ENCODE measurements at places on chromosomes 11 and 22. TPM values are rescaled to one million over a fixed set of nuclear protein-coding genes. Genes with fewer than 3 reads are reported as not detected.

DNA sequence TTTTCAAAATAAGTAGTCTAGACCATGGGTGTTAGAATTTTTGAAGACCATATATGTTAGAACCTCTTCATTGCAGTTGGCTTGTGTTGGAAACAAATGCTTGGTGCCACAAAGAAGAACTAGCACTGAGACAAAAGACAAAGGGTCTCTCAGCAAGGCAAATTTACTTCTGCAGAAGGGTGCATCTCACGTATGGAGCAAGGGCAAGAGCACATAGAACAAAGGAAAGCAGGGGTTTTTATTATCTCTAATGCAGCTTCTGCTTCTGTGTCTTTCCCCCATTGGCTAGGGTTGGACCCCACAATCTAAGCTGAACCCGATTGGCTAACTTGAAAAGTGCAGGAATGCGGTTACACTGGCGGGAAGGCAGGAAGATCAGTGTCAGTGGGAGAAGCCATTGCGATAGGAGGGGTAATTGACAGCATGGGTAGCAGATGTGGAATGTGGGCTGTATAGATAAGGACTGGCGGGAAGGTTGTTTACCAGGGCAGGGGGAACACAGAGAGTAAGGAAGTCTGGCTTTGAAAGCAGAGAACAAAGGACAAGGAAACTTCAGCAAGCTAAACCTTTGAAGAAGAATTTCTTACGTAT, 9.2 kb upstream of the RBMXL2 start:
- no peak for DNase-seq

GRCh38 chr22:29617922-29618629, 14.6 kb downstream of the NF2 start:
- no peak for DNase-seq

MCAM gene
- 528 TPM for total RNA-seq

RAB38 gene
- 0.97 TPM for total RNA-seq

PRAME gene
- not detected for total RNA-seq

GRCh38 chr11:35897019-35897418, 46.8 kb upstream of the LDLRAD3 start:
- DNase-seq: no peak

GRCh38 chr22:26395926-26396325, 33.1 kb upstream of the ASPHD2 start:
- no peak for DNase-seq

- DNase-seq: no peak
Observed at GRCh38 chr22:35510481-35510934, 30.1 kb upstream of the RASD2 start.

SCUBE2 gene
- total RNA-seq: 2.5 TPM

- no peak for DNase-seq
Observed at GRCh38 chr11:12301379-12301778, 76.0 kb upstream of the PARVA start.

DNA sequence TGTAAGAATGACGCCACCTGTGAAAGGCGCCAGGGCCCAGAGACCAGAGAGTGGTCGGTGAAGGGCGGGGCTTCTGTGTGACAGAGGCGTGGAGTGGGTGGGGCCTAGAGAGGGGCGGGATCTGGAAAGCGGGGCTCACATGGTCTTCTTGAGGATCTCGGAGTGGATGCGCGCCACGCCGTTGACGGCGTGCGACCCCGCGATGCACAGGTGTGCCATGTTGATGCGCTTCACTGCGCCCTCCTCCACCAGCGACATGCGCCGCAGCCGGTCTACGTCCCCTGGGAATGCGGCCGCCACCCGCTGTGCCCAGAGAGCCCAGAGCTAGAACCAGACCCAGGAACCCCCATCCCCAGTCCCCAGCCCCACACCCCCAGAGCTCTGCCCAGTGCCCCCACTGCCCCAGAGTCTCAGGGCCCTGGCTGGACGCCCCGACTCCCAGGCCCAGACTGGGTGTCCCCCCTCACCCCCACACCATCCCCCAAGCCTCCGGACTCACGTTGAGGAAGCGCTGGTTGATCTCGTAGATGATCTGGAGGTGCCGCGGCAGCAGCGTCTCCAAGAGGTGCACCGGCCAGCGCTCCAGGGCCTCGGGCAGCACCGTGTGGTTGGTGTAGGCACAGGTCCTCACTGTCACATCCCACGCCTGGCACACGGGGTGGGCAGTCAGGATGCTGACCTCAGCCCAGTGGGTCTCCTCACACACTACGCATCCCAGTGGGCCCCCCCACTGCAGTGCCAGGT, 6.2 kb downstream of the PYGM start:
- DNase-seq: peak; percentile 79

DNA sequence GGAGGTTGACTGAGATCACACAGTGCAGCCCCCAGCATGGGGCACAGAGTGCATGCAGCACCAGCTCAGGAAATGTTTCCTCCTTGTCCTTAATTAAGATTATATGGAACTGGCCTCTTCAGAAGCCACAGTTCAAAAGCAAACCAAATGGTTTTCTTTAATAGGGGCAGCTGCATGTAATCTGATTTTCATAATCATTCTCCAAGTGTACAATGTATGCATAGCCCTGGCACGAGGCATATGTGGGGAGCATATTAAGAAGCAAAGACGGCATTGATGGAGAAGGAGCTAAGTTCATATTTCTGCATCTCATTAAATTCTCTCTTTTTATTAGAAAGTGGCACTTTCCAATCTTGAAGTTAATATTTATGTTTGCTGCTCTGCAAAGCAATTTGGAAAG, 9.9 kb upstream of the PARVB start:
- no peak for DNase-seq

NAV2 gene
- total RNA-seq: 108 TPM

DNA sequence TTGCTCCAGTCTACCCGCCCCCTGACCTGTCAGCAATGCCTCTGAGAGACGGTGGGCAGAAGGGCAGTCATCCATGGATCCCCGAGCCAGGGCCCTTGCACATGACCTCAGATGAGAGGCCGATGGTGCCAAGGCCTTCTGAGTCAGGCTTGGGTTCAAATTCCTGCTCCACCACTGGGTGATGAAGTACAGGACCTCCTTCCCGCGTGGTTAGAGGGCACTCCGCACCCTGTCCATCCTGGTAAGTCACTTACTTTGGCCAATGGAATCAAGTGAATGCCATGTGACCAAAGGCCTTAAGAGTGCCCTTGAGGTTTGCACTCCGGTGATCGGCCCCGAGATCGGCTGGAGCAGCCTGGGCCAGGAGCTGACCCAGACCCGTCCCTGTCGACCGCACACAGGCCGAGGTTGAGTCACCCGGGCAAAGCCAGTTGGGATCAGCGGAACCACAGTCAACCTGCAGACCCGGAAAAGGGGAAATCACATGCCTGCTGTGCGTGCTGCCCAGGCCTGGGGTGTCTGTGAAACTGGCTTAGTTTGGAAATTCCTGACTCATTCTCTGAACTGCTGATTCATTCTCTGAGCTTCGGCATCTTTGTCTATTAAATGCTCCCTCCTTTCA, 48.9 kb downstream of the RTL6 start:
- DNase-seq: peak; percentile 80

GRCh38 chr22:33842421-33843094, 77.7 kb downstream of the LARGE1 start:
- DNase-seq: no peak

GRCh38 chr22:20585639-20586402, 78.4 kb downstream of the MED15 start:
- DNase-seq: no peak

- no peak for DNase-seq
Observed at GRCh38 chr22:49657974-49658590, 169.6 kb downstream of the BRD1 start.

- DNase-seq: no peak
Observed at GRCh38 chr11:90784241-90784814, 561.5 kb upstream of the CHORDC1 start.

DNA sequence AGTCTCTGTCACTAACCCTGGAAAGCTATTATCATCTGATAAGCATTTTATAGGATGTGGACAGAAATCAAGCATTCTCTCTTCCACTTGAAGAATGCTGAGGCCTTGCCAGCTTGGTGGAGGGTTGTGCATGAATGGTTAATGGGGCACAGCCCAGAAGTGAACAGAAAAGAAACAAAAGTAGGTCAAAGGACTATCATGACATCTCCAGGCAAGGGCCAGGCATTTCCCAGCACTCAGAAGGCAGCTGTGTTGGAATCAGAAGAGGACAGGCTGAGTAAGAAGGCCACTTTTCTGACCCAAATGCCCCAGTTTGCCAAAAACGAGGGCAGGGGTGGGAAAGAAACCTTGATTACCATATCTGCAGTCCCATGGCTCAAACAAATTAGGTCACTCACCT, 12.4 kb downstream of the TENM4 start:
- DNase-seq: no peak

GRCh38 chr22:25402501-25403283, 161.8 kb upstream of the GRK3 start:
- peak; percentile 73 for DNase-seq

DNA sequence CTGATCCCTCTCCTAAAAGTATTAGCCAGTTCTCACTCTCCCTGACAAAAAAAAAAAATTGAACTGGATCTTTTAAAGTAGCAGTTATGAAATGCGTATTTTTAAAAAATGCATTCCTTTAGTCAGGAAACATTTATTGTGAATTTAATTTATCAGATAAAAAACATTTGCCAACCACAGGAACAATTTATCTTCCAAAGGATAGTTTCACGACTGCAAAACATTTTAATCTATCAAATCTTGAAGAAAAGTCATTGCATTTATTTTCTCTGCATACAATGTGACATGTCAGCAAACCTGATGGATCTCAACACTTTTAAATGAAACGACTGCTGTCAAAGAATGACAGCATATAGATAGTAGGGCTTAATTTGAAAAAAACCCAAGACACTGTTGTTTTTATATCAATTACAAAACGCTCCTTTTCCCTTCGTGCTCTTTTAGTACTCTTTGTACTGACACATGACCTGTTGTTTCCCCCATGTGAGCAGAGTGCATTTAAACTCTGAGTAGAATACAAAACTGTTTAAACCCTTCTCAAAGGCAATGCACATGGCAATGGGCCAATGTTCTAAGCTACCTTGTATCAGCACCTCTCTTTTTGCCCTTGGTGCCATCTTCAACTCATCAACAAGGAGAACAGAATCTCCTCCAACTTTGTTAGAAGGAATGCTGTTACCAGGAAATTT, 107.0 kb downstream of the ATG16L2 start:
- no peak for DNase-seq

TUB gene
- total RNA-seq: 12.5 TPM

ABCC8 gene
- total RNA-seq: 11.4 TPM

All from posterior vena cava (tissue), 2 donors.